GM23248 (cell line): ENCODE measurements at places on chromosomes 7 and 10.

GRCh38 chr10:106467506-106467905 lies 697.0 kb downstream of the SORCS1 start:
- H3K27ac ChIP-seq, result no peak overlapping the region
- H3K36me3 ChIP-seq, result no peaks in the 10 kb centered on the region
- DNase-seq, result no peak
- H3K27me3 ChIP-seq, result no peaks in the 10 kb centered on the region

DNA sequence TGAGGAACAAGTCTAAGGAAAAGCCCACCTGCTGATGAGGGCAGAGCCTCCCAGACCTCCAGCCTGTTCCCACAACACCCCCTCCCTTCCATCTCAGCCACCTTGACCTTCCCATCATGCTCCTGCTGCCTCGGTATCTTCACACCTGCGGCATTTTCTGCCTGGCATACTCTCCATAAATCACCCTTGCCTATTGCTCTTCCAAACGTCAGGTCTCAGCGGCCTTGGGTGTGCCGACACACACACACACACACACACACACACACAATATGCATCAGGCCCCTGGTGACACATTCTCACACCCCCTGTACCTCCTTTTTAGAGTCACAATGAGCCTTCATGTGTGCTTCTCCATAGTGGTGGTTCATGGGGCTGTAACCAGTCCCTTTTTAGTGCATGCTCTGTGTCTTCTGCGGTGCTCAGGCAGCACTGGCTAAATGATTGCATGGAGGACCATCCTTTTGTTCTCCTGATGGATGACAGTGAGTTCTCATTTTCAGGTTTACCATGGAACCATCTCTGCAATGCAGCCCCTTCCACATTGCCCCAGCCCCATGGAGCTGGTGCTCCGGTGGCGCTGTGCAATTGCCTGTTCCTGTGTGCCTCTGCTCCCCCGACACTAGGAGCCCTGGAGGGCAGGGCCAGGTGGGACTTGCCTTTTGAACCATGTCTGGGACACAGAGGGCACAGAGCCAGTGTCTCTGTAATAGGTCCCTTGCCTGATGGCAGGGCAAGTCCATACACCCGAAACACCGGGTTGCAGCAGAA lies 4.5 kb downstream of the ADIRF start:
- no peak overlapping the region for H3K4me3 ChIP-seq
- H3K4me1 ChIP-seq, result peaks cover 35% of the 10 kb centered on the region
- no peaks in the 10 kb centered on the region for H3K27me3 ChIP-seq
- no peak for DNase-seq

DNA sequence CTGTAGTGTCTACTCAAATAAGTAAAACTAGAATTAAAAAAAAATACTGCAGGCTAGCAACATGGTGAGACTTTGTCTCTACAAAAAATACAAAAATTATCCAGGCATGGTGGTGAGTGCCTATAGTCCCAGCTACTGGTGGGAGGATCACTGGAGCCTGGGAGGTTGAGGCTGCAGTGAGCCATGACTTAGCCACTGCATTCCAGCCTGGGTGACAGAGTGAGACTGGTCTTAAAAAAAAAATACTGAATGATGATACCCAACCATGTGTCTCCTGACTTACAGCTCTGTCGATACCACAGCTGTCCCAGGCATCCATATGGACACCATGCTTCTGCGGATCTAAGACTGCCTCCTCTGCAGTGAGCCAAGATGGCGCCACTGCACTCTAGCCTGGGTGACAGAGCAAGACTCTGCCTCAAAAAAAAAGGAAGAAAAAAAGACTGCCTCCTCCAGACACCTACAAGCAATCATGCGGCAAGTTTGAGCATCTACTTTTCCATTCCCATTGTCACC lies 7.9 kb upstream of the FRAT1 start:
- H3K4me1 ChIP-seq, result peaks cover 4% of the 10 kb centered on the region; the same call in 1 of the 2 replicates
- DNase-seq, result no peak
- no peaks in the 10 kb centered on the region for H3K27me3 ChIP-seq
- no peak overlapping the region for H3K27ac ChIP-seq
- H3K36me3 ChIP-seq, result no peaks in the 10 kb centered on the region

DNA sequence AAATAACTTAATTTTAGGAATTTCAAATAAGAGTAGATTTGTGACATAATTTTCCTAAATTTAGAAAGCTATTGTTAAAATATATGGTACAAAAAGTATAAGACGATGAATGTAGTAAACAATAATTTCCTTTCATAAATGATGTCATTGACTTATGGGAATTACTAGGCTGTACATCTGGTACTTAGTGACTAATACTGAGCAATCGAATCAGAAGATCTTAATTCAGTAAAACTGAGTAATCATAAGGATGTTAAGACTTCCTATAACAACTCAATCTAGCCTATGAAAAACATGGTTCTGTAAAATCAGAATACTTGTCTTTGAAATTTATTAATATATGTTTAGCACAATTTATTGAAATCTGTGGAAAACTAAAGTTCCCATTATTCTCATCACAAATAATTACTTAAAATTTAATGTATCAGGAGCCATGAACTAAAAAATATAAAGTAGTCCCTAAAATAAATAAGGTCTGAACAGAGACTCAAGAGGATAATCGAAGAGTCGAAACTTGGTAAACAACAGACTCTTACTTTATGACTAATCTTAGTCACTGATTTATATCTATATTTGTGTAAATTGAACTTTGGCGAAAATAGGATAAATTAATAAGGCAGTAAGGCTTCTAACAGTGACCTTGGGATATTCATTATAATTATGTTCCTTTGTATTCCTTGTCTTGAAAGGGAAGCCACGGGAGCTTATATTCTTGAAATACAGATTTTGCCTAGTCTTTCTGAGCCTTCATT lies 142.1 kb downstream of the HGF start:
- H3K36me3 ChIP-seq, result no peaks in the 10 kb centered on the region
- no peaks in the 10 kb centered on the region for H3K27me3 ChIP-seq
- no peak overlapping the region for H3K27ac ChIP-seq
- peaks cover 30% of the 10 kb centered on the region for H3K4me1 ChIP-seq
- peak; percentile 80 for DNase-seq

DNA sequence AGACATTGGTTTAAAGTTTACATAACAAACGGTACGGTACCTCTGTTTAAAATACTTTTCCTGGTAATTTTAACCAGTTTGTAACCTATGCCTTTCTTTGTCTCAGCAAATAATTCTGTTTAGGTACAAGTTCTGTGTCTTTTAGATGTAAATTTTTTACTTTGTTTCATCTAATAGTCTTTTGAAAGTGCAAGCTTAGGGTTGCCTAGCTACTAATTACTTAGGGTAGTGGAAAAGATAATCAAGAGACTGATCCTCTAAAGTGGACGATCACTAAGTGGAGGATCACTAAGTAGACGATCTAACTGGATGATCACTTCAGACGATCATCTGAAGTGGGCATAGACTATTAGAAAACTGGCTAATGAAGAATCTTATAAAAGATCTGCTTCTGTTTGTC lies 16.1 kb upstream of the FKBP9 start:
- H3K4me1 ChIP-seq, result peaks cover 20% of the 10 kb centered on the region
- no peaks in the 10 kb centered on the region for H3K36me3 ChIP-seq
- DNase-seq, result peak; percentile 17
- no peaks in the 10 kb centered on the region for H3K27me3 ChIP-seq
- H3K4me3 ChIP-seq, result peak overlapping the region; percentile 92

DNA sequence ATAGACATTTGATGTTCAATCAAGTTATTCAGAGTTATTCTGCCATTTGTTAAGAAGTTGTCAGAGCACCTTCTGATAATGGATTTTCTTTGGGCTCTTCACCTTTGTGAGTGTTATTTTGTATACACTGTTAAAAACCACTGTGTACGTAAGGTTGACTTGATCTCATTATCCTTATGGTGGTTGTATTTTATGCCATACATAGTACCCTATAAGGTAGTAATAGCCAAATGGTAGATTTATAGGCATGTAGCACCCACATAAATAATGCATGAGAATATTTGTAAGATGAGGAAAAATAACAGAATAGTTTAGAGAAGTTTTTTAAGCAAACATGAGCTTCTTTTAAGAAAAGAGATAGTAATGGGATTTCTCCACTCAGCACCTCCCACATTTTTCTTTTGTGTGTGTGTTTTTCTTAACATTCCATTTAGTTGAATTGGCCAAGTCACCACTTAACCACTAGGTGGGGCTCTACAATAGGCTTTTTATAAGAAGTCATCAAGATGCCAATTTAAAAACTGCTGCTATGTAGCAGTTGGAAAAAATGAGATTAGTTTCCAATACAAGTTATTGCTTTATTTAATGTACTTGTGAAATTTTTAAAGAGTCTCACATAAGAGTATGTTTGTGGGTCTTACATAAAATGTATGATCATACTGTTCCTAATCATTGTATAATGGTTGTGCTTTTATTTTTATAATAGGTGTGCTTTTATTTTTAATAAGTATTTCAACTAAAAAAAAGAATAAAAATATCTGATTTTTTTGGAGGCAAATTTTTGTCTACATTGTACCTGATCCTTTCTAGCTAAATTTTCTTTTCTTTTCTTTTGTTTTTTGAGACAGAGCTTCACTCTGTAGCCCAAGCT lies 41.1 kb upstream of the STMP1 start:
- H3K4me1 ChIP-seq, result peaks cover 11% of the 10 kb centered on the region
- no peaks in the 10 kb centered on the region for H3K27me3 ChIP-seq
- H3K4me3 ChIP-seq, result peak overlapping the region; percentile 27; the same call in 1 of the 2 replicates
- H3K27ac ChIP-seq, result 0 out of 2 replicates have a peak overlapping the region, but pooled peaks have one; percentile 8

- no peak for DNase-seq
- H3K4me1 ChIP-seq, result no peaks in the 10 kb centered on the region
- no peak overlapping the region for H3K4me3 ChIP-seq
- no peak overlapping the region for H3K27ac ChIP-seq
- no peaks in the 10 kb centered on the region for H3K27me3 ChIP-seq
These were observed 162.6 kb upstream of the CDCA7L start for GRCh38 chr7:22108151-22108845.

DNA sequence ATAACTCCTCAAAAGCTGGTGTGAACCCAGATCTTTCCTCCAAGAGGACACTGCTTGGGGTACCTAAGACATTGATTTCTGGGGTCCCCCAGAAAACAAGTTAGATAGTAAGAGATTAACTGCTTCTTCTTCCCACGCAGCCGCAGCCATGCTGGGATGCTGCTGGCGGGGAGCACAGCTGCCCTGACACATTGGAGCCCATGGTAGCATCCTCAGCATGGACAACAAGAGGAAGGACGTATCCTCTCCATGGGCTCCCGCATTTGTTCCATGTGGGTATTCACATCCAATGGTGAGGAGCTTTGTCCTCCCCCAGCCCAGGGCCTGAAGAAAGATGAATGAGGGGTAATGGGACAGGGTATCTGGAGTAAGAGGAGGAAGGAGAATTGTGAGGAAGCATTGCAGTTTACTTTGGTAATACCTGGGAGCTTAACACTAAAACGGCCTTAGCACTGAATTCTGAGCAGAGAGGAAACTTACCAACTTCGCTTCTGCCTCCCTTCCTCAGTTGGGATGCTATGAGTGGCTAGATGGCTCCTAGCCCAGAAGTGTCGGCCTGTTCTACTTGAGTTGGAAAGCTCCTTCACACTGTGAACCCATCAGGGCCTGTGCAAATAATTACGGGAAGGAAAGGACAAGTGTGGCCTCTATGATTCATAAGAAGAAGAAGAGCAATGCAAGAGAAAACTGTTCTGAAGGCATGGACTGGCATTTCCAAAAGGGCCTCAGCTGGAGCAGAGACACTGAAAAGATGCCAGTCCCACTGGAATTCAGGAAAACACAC lies 43.9 kb downstream of the C10orf120 start:
- no peaks in the 10 kb centered on the region for H3K4me1 ChIP-seq
- H3K27me3 ChIP-seq, result peaks cover 20% of the 10 kb centered on the region
- no peaks in the 10 kb centered on the region for H3K36me3 ChIP-seq
- H3K4me3 ChIP-seq, result no peak overlapping the region
- no peak overlapping the region for H3K27ac ChIP-seq
- no peak for DNase-seq

DNA sequence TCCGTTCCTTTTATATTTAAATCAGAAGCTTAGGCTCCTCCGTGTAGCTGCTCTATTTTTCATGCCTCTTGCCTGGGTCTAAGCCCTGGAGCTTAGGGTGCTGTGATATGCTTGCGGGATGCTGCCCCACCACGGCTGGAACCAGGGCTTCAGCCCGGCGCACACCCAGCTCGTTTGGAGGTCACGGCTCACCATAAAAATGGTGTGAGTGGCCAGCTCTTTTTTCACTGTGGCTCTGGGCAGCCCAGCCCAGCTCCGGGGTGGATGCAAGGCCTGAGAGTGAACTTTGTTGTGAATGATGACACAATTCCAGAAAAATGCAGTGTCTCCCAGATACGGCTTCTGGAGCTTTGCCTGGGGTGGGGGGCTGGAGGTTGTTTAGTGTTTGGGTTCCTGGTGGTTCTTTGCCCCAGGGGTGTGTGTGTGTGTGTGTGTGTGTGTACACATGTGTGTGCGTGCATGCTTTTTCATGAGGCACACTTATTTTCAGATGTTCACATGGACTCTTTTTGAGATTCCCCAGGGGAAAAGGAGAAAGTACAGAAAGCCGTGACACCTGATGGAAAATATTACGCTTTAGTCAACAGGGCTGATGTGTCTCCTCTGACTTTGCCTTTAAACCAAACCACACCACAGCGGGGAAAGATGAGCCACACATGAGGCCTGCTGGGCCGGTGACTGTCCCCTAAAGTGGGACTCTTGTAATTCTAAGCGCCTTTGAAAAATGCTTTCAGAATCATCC lies 46.2 kb downstream of the GRK5 start:
- H3K27ac ChIP-seq, result peak overlapping the region; percentile 96
- peak overlapping the region; percentile 36 for H3K4me3 ChIP-seq
- DNase-seq, result peak; percentile 97
- H3K27me3 ChIP-seq, result no peaks in the 10 kb centered on the region

DNA sequence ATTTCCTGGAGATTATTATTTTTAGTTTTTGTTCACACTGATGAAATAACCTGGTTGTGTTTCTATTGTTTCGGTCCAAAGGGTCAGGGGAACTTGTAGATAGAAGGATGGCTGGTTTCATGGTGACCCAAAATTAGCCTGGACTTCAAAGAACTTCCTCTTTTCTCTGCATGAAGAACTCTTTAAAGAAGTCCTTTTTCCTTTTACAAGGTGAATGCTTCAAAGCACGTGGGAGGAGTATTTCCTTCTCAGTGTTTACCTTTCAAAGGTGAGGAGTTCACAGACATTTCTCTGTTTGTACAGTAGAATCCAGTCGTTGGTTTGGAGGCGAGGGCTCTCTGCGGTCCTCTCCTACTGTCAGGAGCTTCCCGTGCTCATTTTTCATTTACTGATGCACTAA lies 561.7 kb downstream of the GATA3 start:
- H3K27ac ChIP-seq, result no peak overlapping the region
- H3K27me3 ChIP-seq, result no peaks in the 10 kb centered on the region
- H3K4me3 ChIP-seq, result no peak overlapping the region
- no peaks in the 10 kb centered on the region for H3K4me1 ChIP-seq

GRCh38 chr10:16795410-16796073 lies 21.7 kb downstream of the RSU1 start:
- no peaks in the 10 kb centered on the region for H3K27me3 ChIP-seq
- H3K4me1 ChIP-seq, result 0 out of 2 replicates have a peak, but pooled peaks cover 6% of the 10 kb centered on the region
- DNase-seq, result no peak
- H3K4me3 ChIP-seq, result no peak overlapping the region
- no peaks in the 10 kb centered on the region for H3K36me3 ChIP-seq

- H3K36me3 ChIP-seq, result no peaks in the 10 kb centered on the region
- no peak overlapping the region for H3K27ac ChIP-seq
- DNase-seq, result peak; percentile 33
- H3K4me1 ChIP-seq, result peaks cover 10% of the 10 kb centered on the region
These were observed 257.6 kb upstream of the ZMIZ1 start for GRCh38 chr10:78811174-78811573.
